ENCODE measurements at places on chromosomes 7 and 10.
A peak's percentile ranks its signal among the peaks of the same experiment; 100 is the strongest.

DNA sequence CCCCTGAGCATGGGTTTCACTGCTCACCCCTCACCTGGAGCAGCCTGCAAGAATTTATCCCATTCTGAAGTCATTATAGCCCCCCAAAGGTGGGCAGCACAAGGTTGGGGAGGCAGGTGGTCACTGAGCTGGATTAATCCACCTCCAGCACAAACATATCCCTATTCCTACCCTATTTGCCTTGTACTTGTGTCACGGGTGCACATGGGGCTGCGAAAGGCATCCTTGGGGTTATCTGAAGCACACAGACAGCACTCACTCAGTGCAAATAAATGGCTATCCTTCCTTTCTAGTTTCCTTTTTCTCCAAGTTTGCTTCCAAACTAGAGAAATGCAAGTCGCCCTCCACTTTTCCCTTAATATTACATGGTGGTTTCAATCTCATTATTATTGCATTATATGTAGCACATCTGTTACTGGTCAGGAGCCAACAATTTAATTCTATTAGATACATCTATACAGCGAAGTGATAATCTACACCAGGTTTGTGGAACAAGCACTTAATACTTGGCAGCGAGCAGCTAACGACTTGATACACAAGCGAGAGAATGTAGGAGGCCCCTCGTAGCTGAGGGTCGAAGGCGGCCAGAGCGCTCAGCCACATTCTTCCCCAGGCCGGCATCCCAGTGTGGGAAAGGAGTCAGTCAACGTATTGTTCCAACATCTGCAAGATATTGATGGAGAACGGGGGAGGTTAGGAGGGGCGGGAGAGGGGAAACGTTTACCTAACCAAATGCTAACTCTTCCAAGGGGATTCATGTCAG is 121.3 kb upstream of the HABP2 start:
- no peak for DNase-seq

- no peak for DNase-seq
Observed at GRCh38 chr7:67983486-67983885, 986.9 kb downstream of the TYW1 start.

DNA sequence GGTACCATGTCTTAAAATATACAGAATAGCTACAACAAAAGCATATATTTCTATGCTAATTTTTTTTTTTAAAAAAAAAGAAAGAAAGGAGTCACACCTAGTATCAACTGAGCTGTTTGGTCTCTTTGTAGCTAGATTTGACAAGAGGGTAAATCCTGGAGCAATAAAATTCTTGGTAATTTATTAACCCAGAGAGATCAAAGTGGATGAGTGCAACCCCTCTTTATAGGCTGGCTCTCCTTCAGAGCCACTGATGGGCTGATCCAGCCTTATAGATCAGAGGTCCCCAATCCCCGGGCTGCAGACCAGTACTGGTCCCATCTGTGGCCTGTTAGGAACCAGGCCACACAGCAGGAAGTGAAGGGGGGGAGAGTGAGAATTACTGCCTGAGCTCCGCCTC is 19.8 kb upstream of the MRLN start:
- no peak for DNase-seq

- no peak for DNase-seq
Observed at GRCh38 chr10:71309919-71310318, 9.1 kb upstream of the SLC29A3 start.

- DNase-seq, result no peak
Observed at GRCh38 chr10:8211631-8212030, 157.1 kb downstream of the GATA3 start.

- no peak for DNase-seq
Observed at GRCh38 chr10:48804740-48805182, 120.1 kb downstream of the WDFY4 start.

DNA sequence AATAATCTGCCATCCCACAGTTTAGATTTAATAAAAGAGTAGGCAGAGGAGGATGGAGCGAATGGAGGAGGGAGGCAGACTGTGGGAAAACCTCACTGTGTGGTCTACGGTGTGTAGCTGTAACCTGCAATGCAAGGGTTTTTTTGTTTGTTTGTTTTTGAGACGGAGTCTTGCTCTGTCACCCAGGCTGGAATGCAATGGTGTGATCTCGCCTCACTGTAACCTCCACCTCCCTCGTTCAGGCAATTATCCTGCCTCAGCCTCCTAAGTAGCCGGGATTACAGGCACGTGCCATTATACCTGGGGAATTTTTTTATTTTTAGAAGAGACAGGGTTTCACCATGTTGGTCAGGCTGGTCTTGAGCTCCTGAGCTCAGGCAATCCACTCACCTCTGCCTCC is 184.6 kb upstream of the PLXNA4 start:
- DNase-seq, result no peak

- no peak for DNase-seq
Observed at GRCh38 chr10:21888959-21889358, 114.6 kb downstream of the DNAJC1 start.

- DNase-seq, result no peak
Observed at GRCh38 chr10:127154831-127155620, 41.4 kb downstream of the INSYN2A start.

DNA sequence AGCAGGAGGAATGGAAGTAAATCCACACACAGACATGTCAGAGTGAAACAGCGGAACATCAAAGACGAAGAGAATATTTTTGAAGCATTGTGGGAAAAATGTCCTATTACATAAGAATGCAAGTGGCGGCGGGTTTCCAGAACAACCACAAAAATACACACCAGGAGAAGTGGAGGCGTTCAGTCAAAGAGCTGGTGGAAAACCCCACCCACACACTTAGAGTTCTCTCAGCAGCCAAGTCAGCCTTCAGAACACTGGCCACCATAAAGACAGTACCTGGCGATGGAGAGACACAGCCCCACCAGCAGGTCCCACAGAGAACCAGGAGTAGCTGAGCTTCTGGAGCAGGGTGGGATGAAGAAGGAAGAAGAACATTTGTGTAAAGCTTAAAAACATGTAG is 23.7 kb downstream of the NKX6-2 start:
- no peak for DNase-seq

- no peak for DNase-seq
Observed at GRCh38 chr10:127354992-127355391, 158.6 kb upstream of the INSYN2A start.

GRCh38 chr10:94180576-94180975 is 182.2 kb downstream of the NOC3L start:
- no peak for DNase-seq

- no peak for DNase-seq
Observed at GRCh38 chr10:5508161-5508604, 8.8 kb upstream of the CALML5 start.

GRCh38 chr10:78648256-78648860 is 420.4 kb upstream of the ZMIZ1 start:
- no peak for DNase-seq

DNA sequence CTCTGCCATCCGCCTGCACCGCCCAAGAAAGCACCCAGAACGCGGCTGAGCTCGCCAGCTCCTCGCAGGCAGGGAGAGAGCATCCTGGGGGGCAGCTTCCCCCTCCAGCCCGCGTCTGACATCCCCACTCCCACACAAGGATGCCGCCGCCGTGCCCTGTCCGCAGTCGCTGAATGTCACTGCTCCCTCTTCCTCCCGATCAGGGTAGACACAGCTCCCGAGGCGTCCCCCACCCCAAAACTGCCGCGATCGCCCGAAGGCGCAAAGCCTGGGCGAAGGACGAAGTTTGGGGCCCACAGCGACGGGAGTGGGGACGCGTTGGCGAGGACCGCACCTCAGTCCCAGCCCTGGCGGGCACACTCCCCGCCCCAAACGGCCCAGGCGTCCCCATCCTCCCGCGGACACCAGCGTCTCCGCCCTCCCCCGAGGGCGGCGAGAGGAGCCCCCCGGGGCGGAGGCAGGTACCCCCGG is 1.5 kb upstream of the KAT6B start:
- peak; percentile 64 for DNase-seq

- no peak for DNase-seq
Observed at GRCh38 chr7:135193615-135194081, 17.7 kb downstream of the WDR91 start.

DNA sequence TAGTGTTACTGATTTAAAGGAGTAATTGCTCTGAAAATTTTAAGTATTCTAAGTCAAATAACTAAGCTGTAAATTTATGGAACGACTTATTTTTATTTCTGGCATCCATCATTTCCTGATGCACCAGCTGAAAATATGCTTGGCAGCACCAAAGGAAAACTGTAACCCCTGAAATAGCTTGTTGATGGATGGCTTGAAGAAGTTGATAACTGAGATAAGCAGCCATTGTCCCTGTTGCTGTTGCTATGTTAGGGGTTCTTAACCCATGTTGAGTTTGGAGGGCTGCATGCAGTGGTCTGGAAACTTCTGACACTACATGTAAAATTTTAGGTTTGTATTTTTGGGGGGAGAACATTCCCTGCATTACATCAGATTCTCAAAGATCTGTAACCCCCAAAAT is 30.6 kb downstream of the RPA3 start:
- DNase-seq, result no peak

- DNase-seq, result peak; percentile 89
Observed at GRCh38 chr10:71475243-71475871, 78.6 kb downstream of the CDH23 start.

GRCh38 chr10:44811072-44811471 is 100.1 kb upstream of the TMEM72 start:
- DNase-seq, result no peak
